ENCODE measurements at places on chromosomes 3 and 15.

DNA sequence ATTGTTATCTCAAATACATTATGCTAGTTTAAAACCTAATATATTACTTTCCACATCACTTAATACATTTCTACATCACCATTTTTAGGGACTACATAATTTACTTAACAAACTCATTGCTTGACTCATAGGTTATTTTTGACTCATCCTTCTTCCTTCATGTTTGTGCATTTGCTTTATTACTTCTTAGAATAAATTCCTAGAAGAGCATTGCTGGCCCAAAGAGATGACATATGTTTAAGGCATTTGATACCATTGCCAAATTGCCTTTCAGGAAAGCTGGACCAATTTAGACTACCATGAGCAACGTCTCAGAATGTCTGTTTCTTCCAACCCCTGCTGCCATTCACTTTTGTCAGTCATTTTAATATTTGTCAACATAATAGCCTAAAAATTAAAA lies 905.8 kb downstream of the IGSF11 start:
- DNase-seq = no peak

DNA sequence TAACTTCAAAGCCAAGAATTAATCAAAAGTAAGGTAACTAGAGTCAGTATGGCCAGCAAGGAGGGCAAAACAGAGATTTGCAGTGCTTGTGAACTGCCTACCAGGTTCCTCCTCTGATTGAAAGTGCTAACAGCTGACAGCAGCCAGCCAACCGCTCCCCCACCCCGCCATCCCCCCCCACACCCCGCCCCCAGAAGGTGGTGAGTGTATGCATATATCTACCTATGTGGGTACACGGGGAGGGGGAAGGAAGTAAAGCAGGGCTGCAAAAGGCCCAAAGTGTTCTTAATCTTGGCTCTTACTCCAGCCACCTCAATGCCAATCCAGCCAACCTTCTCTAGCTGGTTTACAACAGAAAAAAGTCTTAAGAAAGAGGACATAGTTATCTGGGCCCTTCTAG lies 50.7 kb downstream of the RAF1 start:
- DNase-seq = no peak

DNA sequence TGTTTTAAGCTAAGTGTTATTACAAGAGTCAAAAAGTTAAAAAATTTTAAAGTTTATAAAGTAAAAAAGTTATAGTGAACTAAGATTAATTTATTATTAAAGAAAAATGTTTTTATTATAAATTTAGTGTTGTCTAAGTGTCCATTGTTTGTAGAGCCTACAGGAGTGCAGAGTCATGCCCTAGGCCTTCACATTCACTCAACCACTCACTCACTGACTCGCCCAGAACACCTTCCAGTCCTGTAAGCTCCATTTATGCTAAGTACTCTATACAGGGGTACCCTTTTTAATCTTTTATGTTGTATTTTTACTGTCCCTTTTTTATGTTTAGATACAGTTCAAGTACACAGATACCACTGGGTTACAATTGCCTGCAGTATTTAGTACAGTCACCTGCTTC lies 37.2 kb downstream of the EEFSEC start:
- DNase-seq = no peak

DNA sequence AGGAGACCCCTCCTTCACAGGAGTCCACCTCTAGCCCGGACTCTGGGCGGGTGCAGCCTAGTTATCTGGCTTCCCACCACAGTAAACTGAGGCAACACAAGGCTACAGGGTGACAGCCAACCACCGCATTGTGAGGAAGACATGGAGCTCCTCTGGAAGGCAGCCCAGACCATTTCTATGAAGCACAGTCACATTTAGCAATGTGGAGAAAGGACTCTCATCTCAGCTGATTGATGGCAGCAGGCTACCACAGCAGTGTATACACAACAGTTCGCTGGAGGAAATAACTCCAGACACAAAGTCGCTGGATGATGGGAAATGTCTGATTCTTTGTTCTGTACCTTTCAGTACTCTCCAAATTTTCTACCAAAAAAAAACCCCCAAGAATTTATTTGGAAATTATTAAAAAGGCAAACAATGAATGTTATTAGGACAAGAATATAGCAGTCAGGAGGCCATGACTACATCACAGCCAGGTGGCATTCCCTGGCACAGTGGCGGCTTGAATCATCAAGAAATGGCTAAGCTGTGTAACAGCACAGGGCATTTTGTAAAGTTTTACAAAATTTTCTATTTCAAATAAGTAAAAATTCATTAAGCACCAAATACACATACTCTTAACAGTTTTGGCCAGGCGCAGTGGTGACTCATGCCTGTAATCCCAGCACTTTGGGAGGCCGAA lies 40.1 kb downstream of the FAN1 start:
- no peak for DNase-seq

DNA sequence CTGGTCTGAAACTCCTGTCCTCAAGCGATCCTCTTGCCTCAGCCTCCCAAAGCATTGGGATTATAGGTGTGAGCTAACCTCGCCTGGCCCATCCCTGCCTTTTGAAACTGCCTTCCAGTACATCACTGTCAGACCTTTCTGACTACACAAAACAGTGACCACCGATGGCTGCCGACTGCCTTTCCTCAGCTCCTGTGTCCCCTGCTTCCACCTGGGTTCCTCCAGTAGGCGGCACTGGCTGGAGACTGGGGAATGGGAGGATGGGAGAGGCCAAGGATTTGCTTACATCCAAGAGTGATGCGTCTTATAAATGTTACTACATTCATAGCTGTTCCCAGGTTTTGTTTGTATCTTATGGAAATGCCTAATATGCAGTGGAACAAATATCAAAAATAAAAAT lies 242.8 kb downstream of the BBX start:
- DNase-seq = no peak

All from stimulated activated CD8-positive, alpha-beta memory T cell treated with anti-CD3 and anti-CD28 coated beads, Interleukin-7, amount 100 ng/mL, for 1 hour (primary cell).